ENCODE measurements at places on chromosomes 2 and 18.

DNA sequence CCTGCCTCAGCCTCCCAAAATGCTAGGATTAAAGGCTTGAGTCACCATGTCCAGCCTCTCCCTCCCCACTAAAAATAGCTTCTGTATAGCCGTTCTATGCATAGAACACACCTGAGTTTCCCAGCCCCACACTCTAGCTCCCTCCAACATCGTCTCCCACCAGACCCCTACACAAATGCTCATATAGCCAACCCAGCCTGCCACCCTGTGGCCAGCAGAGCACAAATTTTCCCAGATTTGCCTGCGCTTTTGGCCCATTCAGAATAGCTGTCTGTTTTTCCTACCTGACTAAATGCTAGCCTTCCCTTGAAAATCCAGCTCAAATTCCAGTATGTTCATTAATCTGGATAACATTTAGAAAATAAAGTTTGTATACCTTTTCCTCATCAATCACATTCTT is 22.8 kb downstream of the TRABD2A start:
- peak overlapping the region; percentile 28 for H3K27ac ChIP-seq
- no peak overlapping the region for H3K4me3 ChIP-seq

DNA sequence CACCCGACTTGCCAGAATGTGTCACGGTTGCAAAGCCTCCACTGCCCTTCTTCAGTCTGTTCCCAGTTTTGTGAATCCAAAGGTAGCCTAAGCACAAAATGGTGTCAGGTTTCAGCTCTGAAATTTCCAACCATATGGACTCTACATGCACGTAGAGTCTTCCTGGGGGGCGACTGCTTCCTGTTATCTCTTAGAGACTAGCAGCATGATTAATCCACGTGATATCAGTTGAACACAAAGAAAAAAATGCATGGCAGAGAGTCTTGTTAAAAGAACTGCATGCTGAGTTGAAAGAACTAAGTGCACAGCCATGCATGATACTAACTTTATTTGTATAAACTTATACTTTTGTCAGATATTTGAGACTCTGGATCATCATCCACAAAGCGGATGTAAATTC is 404.4 kb downstream of the SOCS6 start:
- H3K27ac ChIP-seq = no peak overlapping the region
- H3K27me3 ChIP-seq = no peaks in the 10 kb centered on the region
- no peak overlapping the region for H3K4me3 ChIP-seq
- H3K4me1 ChIP-seq = no peaks in the 10 kb centered on the region
- DNase-seq = no peak

- H3K27ac ChIP-seq = no peak overlapping the region
- H3K27me3 ChIP-seq = peaks cover 9% of the 10 kb centered on the region
- peaks cover 14% of the 10 kb centered on the region for H3K4me1 ChIP-seq
- H3K4me3 ChIP-seq = no peak overlapping the region
- H3K36me3 ChIP-seq = no peaks in the 10 kb centered on the region
Observed at GRCh38 chr2:238948765-238949641, 101.1 kb downstream of the TWIST2 start.

- DNase-seq = no peak
- no peak overlapping the region for H3K4me3 ChIP-seq
- H3K27me3 ChIP-seq = peaks cover 10% of the 10 kb centered on the region
Observed at GRCh38 chr2:177124371-177124770, 88.2 kb upstream of the HNRNPA3 start.

- peaks cover 34% of the 10 kb centered on the region for H3K27me3 ChIP-seq
- H3K4me1 ChIP-seq = no peaks in the 10 kb centered on the region
- H3K4me3 ChIP-seq = no peak overlapping the region
- no peaks in the 10 kb centered on the region for H3K36me3 ChIP-seq
- DNase-seq = no peak
- H3K27ac ChIP-seq = no peak overlapping the region
Observed at GRCh38 chr2:112835536-112836162, 930 bp downstream of the IL1B start.

DNA sequence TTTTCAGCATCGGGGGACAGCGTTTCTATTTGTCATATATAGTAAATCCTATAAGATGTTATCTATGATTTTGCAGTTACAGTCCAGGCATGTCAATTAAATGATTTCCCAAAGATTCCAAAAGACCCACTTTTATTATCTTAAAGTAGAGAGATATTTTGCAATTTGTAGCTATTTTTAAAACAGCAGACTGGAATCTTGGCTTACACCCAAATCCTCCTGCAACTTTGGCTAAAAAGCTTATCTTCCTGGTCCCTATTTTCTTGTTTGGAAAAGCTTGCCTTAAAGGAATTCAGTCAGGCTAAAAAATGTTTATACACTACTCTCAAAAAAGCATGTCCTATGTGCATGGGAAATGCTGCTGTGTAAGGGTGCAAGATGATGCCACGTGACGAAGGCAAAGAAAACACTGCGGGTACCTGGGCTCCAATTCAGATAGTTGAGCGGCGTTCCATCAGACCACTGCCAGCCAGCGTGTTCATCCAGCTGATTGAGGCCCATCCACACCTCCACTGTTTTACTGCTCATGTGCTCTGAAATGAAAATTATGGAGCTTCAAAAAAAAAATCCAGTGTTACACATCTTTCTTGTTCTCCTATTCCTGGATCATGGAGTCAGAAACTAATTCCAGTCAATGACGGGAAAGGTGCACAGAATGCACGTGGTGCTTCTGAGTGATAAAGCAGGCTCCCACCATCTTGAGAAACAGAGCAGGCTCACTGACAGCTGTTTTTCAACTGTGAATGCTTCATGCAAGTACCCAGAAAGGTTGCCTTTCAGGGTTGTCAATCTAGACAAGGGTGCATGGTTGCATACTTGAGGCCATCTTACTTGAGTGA is 33.8 kb downstream of the PLA2R1 start:
- no peaks in the 10 kb centered on the region for H3K36me3 ChIP-seq
- no peak for DNase-seq
- no peak overlapping the region for H3K27ac ChIP-seq

GRCh38 chr2:121254748-121255147 is 30.3 kb downstream of the TFCP2L1 start:
- H3K4me1 ChIP-seq = no peaks in the 10 kb centered on the region
- no peak for DNase-seq
- H3K27ac ChIP-seq = no peak overlapping the region
- no peak overlapping the region for H3K4me3 ChIP-seq
- H3K36me3 ChIP-seq = no peaks in the 10 kb centered on the region

- H3K27ac ChIP-seq = peak overlapping the region; percentile 15
- H3K4me1 ChIP-seq = peaks cover 17% of the 10 kb centered on the region
- DNase-seq = no peak
- H3K36me3 ChIP-seq = peaks cover 41% of the 10 kb centered on the region
- no peak overlapping the region for H3K4me3 ChIP-seq
Observed at GRCh38 chr2:135909976-135910375, 33.7 kb upstream of the MCM6 start.

GRCh38 chr2:149056541-149057255 is 18.2 kb downstream of the LYPD6B start:
- no peak overlapping the region for H3K4me3 ChIP-seq
- H3K4me1 ChIP-seq = no peaks in the 10 kb centered on the region
- H3K36me3 ChIP-seq = no peaks in the 10 kb centered on the region
- H3K27ac ChIP-seq = no peak overlapping the region
- peaks cover 9% of the 10 kb centered on the region for H3K27me3 ChIP-seq

GRCh38 chr2:71748227-71748626 is 294.9 kb downstream of the DYSF start:
- no peak overlapping the region for H3K27ac ChIP-seq
- H3K4me3 ChIP-seq = no peak overlapping the region
- peaks cover 3% of the 10 kb centered on the region for H3K27me3 ChIP-seq
- no peaks in the 10 kb centered on the region for H3K36me3 ChIP-seq
- DNase-seq = no peak
- no peaks in the 10 kb centered on the region for H3K4me1 ChIP-seq

DNA sequence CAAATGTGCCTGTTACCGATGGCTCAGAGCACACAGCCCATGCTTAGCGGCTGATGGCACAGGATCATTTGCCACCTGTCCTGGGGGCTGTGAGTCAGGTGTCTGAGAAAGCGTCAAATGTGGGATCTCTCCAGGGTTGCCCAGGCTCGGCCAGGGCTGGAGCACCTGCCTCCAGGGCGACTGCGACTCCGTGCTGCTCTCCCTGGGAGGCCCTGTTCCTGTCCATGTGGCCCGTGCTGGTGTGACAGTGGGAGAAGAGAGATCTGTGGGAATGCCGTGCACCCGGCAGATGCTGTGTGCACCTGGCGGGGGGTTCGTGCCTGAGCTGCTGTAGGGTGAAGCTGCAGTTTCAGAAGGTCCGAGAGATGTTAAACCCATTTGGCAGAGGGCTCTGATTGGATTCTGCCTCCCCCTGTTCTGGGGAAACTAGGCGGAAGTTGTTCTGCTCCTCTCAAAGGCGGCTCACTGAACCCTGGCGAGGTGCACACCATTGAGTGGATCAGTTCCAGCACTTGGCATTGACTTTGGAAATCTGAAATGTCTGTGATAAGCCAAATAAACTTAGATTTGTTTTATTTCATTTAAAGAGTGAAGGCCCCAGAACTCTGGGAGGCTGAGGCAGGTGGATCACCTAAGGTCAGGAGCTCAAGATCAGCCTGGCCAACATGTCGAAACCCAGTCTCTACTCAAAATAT is 34.7 kb upstream of the TPO start:
- H3K4me3 ChIP-seq = no peak overlapping the region
- H3K4me1 ChIP-seq = no peaks in the 10 kb centered on the region
- no peak for DNase-seq
- H3K27me3 ChIP-seq = no peaks in the 10 kb centered on the region

- peaks cover 15% of the 10 kb centered on the region for H3K27me3 ChIP-seq
- H3K4me1 ChIP-seq = no peaks in the 10 kb centered on the region
- no peak overlapping the region for H3K4me3 ChIP-seq
- H3K27ac ChIP-seq = no peak overlapping the region
- DNase-seq = no peak
Observed at GRCh38 chr18:48470484-48471180, 61.4 kb upstream of the ZBTB7C start.

DNA sequence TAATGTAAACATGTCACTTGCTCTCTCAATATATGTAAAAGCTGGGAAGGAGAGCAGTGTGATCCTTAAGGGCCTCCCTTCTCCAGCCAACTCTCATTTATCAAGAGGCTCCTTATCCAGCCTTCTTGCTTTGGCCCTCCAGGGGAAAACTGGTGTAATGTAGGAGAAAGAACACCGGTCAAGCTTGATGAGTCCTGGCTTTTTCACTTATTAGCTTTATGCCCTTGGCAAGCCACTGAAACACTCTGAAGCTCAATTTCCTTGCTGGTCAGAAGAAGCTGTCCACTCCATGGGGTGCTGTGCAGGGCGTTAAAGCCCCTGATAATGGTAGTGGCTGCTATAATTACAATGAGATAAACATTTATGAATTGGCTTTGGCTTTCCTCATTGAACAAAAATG is 251.2 kb upstream of the RBBP8 start:
- no peak overlapping the region for H3K27ac ChIP-seq
- DNase-seq = no peak
- H3K4me1 ChIP-seq = no peaks in the 10 kb centered on the region

DNA sequence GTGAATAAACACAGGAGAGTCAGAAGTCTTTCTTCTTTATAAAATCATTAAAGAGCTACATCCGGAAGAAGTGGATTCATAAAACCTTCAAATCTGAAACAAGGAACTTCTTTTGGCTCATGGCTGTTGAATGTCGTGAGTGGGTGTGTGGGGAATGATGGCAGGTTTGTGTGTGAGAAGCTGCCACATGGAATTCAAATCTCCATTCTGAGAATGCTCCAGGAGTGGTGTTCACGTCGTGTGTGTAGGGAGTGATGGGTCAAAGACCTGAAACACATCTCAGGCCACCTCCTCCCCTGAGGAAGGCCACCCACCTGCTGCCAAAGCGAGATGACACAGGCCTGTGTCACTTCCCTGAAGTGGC is 28.9 kb downstream of the FAM228A start:
- no peaks in the 10 kb centered on the region for H3K27me3 ChIP-seq
- peaks cover 31% of the 10 kb centered on the region for H3K36me3 ChIP-seq
- DNase-seq = no peak
- no peaks in the 10 kb centered on the region for H3K4me1 ChIP-seq

DNA sequence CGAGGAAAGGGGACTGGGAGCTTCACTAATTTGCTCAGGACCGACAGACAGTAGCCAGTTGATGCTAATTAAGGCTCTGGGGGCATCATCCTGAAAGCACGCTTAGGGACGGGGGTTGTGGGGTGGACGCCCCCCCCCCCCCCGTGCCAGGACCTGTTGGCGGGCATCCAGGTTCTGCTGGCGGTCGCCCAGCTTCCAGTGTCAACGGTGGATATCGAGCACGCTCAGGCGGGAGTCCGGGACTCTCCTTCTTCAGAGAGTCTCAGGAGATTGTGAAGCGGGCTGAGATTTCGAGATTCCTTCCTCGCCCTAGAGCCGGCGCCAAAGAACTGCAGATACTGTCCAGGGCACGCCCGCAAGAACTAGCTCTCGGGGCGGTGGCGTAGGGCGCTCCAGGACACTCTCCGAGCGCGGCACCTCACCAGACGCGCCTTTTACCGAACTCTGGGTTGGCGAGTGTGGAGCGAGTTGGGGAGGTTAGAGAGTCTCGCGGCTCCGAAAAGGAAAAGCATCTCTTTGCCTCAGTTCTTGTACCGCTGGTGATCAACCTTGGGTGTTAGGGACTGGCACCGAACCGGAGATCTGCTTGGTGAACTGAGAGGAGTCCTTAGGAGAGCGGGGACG is 5.6 kb downstream of the RAX start:
- no peak overlapping the region for H3K27ac ChIP-seq
- H3K4me3 ChIP-seq = no peak overlapping the region
- H3K4me1 ChIP-seq = peaks cover 13% of the 10 kb centered on the region
- peaks cover 80% of the 10 kb centered on the region for H3K27me3 ChIP-seq

DNA sequence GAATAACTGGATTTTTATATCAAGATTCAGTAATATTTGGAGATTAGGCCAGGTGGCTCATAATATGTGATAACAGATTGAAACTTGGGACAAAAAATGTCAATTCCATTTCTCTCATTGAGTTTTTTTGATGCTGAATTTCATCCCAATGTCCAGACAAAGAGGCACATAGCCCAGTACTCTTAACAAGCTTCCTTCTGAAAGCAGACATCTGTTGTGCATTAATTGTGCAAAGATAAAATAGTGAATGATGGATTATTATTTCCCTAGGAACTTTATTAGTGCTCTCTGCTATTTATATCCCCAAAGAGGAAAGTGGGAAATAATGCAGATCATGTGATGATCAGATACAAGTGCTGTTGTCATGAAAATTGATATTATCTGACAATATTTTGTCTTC is 234.1 kb downstream of the CCDC102B start:
- no peaks in the 10 kb centered on the region for H3K4me1 ChIP-seq
- H3K27ac ChIP-seq = no peak overlapping the region
- H3K36me3 ChIP-seq = no peaks in the 10 kb centered on the region
- no peak overlapping the region for H3K4me3 ChIP-seq
- H3K27me3 ChIP-seq = no peaks in the 10 kb centered on the region

DNA sequence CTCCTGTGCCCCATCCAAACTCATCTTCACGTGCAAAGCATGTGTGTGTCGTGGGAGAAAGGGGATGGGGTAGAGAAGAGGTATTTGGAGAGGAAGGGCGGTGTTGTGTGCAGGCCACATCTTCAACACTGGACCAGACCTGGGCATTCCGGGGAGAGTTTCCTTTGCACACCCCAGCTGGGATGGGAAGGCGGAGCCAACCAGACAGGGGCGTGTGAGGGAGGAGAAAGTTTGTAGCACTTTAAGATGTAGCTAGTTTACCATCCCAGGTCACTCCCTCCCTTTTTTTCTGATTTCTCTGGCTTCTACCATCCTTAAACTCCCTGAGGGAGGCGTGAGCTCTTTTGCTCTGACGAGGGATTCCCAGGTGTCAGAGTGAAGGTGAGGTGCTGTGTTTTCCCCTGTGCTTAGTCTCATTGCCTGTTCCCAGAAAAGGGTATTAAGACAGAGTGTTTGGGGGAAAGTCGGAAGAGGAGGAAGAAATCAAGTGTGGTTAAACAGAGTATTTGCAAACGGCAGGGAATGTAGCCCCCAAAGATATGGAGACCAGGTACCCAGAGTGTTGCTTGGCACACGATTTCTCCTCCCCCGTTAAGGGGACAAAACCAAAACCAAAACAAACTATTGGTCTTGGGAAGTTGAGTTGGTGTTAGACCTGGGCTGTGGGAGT is 1.6 kb downstream of the SETBP1 start:
- H3K36me3 ChIP-seq = peaks cover 12% of the 10 kb centered on the region
- H3K27ac ChIP-seq = no peak overlapping the region
- peaks cover 32% of the 10 kb centered on the region for H3K4me1 ChIP-seq
- H3K4me3 ChIP-seq = no peak overlapping the region

Measured in activated T-helper 1 cell treated with anti-CD3 and anti-CD28 coated beads, Interleukin-12 subunit alpha, Interleukin-12 subunit beta, Interleukin-2, Interleukin-4 antibody, amounts not matched to agents 30 ng/mL and 10 ng/mL and 1 ng/mL, durations not matched to agents 14 hours and 24 hours and 36 hours (primary cell).